ENCODE measurements at places on chromosomes 6 and 20.

DNA sequence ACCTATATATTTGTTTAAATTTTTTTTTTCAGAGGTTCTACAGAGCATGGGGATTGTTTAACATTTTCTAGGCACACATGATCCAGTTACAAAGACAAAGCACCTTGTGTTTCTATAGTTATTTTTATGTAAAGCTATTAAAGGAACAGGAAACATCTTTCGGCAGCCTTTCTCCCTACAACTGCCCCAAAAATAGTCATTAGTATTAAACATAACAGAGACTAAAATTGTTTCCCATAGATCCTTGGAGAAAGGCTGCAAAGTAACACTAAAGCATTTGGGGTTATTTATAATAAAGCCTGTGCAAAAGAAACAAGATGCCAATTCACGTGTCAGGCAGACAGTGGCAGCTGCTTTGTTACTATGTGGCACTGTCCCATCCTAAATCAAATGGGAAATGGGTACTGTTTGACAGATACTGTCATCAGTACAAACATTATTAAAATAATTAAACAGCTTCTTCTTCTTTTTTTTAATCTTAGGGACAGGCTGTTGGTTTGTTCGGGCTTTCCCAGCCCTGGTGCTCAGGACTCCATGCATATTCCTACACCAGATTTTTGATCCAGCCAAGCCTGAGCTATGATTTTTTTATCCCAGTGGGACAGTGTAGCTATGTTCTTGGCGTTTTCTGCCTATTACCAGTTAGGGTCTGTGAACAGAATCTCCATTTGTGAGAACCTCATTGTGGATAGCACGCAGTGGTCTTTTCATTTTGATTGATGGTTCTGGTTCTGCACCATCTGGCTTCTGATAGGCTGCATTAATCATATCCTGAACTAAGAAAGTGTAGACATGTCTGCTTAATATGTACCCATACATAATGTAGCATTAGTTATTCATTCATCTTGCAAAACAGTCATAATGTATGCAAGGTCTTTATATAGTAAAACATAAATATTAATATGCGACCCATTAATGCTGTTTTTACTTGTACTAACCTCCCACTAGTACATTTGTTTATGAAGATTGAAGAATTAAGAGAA, 460.4 kb upstream of the SOX4 start:
- DNase-seq: peak; percentile 62

DNA sequence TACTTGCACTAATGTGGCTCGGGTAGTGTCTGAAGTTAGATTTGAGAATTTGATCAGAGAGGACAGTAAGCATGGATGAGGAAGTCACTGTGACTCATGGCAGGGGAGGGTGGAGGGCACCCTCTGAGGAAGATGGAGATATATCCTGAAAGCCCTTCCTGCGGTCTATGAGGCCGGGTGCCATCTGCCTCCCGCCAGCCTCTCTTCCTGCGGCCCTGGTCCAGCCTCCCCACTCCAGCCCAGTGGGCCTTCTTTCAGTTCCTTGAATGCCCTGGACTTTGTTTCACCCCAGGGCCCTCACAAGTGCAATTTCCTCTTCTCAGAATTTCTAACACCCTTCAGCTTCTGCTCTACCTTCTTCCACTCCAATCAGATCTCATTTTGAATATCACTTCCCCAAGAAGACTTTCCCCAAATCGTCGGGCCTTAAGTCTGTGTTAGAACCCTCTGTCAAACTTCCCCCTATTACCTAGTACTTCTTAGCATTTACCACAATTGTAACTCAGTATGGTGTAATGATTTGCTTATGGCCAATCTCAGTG, 20.2 kb upstream of the TNFAIP3 start:
- no peak for DNase-seq

DNA sequence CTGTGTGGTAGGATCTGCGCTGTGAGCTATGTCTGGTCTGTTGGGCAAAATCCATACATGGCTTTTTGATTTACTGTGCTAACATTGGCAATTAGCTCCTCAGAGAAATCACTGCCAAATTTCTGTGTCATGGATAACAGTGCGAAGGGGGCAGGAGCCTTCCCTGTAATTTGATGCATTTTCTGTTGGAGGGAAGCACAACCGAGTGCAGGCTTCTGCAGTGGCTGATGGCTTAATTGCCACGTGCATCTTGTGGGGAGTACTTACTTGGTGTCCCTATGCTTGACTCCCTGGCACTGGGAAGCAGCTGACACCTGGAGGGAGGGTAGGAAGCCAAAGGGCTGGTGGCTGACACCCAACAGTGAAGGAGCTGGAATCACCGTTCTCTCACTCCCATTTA, 99.3 kb upstream of the PROKR2 start:
- no peak for DNase-seq

DNA sequence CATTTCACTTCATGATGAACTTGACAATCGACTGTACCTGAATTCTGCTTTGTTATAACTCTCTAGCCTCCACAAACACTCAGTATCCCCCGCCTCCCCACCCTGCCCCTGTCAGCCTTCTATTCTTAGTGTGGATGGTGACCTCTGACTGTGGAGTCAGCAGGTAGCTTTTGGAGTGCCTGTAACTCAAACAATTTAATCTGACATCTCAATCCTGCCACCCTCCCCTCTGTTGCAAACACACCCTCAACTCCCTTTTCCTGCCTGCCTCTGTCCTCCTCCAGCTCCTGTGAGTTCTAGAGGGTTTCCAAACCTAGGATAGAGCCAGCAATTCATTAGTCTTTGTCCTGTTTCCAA, 20.3 kb downstream of the DAAM2 start:
- DNase-seq: no peak

DNA sequence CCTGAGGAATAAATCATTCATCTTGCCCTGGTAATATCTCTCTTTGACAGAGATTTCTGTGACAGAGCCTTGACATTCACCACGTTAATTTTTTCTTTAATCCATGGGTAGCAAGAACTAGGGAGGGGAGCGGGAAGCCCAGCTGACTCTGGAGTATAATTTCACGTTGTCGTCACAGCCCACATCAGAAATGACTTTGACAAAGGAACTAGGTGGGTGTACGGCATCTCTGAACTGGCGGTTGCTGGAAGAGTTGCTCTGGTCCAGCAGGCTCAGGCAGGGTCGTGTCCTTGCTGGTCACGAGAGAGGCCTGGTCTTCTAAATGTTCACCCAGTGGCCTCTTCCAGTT, 397.1 kb upstream of the CNR1 start:
- DNase-seq: no peak

- no peak for DNase-seq
Observed at GRCh38 chr6:14384175-14384949, 266.8 kb downstream of the CD83 start.

DNA sequence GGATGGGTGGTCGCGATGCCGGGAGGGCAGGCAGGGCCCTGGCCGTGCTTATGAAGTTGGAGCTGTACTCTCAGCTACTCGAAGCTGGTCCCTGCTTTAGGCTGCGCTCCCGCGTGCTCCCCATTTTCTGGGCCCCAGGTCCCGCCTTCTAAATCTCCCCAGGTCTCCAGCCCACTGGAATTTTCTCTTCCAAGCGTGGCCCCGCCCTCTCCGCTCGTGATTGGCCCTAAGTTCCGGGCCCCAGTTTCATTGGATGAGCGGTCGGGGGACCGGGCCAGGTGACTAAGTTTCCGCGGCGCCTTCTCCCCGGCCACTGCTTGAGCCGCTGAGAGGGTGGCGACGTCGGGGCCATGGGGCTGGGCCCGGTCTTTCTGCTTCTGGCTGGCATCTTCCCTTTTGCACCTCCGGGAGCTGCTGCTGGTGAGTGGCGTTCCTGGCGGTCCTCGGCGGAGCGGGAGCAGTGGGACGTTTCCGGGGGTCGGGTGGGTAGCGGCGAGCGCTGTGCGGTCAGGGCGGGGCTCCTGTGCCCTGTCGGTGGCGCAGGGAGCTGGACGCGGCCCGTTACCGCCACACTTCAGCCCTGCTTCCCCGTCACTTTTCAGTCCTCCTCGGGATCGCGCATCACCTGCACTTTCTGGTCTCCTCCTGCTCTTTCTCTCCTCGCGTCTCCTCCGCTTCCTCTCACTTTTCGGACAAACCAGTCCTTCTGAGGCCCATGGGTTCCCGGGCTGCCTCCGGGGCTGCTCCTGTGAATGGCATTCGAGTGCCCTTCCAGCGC, at the start of gene MICA:
Gene MICA, plus strand, starts transcription at position 313 of the 778 bp plus-strand sequence. Its CDS starts 38 bp downstream, at position 351.
- peak; percentile 79 for DNase-seq

GRCh38 chr20:51054233-51054632, 31.3 kb upstream of the KCNG1 start:
- DNase-seq: no peak

DNA sequence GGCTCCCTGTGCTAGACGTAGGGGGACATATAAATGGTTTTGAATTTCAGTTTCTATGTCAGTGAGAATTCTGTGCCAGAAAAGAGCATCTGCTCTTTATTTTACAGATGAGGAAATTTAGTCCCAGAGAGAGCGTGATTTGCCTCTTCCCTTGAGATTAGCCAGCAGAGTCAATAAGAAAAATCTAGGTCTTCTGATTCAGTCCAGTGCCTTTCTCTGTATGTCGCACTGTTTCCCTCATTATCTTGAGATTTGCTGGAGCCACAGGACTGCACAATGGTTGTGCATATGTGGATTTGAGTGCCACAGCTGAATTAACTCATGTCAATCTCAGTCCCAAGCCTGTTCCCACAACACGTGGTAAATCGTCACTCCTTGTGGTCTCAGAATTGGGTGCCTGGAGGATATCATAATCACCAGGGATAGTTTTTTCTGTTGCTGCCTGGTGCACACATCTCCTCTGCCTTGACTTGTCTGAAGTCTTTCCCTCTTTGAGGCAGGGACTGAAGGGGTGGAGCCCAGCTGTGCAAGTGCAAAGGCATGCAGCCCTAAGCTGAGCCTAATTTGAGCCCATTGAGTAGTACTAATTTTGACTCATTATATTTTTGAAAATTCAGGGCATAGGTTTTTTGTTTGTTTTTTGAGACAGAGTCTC, 276.7 kb downstream of the SOX4 start:
- DNase-seq: no peak

DNA sequence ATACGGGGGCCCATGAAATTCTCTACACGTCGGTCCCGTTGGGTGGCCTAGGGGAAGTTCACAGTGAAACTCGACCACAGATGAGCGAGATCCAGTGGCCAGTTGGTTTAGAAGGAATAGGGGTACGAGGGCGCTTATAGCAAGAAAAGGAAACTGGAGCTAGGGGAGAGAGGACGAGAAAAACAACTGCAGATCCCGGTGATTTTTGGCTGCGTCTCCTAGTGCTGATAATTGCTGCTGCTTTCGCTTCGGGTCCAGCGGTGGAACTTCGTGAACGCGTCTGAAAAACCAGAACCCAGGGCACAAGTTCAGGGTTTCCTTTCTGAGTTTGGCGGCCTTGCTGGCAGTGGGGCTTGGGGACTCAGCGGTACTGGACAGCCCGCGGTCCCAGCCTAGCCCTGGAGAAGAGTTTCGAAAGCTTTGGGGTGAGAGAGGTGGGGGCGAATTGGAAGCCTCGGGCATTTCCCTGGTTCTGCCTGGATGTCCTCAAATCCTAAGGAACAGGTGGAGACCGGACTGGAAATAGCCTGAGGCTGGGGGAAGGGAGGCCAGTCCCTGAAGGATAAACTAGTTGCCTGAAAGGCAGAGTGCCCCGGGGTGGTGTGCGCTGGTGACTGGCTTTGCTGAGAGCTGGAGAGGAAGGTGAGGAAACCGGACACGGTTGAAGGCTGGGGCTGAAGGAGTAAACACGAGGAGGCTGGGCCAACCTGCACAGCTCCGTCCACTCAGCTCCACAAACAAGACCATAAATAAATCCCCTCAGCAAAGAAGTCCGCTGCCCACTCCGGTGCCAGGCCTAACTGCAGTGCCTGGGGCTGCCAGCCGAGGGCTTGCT, 793 bp downstream of the GMPR start:
- DNase-seq: no peak

GRCh38 chr20:32780749-32781655, 18.8 kb downstream of the DNMT3B start:
- DNase-seq: no peak

- DNase-seq: no peak
Observed at GRCh38 chr6:164344801-164345291, 930.3 kb downstream of the QKI start.

GRCh38 chr20:11917663-11918062, at the start of gene BTBD3:
TSS of gene BTBD3 (plus strand) at chr20:11917893. CDS start at chr20:11918276, 383 bp downstream.
- DNase-seq: peak; percentile 60

DNA sequence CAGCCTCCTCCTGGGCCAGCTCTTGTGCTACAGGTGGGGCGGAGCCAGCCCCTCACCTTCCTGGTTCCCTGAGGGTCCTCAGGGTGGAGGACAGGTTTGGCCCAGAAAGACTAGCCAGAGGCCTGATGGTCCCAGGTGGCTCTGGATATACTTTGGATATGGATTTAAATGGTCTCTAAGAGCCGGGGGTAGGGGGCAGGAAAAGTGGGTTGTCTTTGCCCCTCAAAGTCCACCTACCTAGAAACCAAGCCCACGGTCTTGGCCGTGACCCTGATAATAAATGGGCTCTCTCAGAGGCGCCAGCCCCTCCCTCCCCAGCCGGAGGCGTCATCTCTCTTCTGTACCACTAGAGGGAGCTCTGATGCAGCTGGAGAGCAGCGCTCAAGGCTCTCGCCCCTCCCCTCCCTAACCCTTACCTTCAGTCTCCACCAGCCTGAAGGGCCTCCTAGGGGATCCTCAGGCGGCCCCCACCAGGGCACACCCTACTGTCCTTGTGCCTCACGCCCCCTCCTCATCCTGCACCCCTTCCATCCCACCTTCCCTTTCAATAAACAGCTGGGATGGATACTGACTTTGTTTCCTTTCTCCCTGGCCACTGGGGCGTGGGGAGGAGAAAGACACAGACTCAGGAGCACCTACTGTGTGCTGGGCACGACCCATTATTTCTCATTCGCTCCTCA, 7.5 kb downstream of the NRSN2 start:
- DNase-seq: peak; percentile 76

DNA sequence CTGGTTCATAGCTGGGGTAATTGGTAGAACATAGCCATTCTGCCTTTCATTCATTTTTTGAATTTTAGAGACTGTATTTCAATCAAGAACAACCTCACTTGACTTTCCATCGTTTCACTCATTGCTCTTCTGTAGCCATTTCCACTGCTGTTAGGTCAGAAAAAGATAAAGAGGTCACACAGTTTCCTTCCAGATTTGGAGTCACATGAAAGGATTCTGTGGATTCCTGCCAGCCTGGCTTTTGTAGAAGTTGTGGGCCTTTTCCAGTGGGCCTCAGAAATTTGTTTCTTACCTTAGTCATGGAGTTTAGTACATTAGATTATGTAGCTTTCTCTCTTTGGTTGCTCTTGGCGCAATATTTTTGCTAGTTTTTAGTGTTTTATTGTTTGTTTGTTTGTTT, 157.8 kb downstream of the SASH1 start:
- DNase-seq: no peak

DNA sequence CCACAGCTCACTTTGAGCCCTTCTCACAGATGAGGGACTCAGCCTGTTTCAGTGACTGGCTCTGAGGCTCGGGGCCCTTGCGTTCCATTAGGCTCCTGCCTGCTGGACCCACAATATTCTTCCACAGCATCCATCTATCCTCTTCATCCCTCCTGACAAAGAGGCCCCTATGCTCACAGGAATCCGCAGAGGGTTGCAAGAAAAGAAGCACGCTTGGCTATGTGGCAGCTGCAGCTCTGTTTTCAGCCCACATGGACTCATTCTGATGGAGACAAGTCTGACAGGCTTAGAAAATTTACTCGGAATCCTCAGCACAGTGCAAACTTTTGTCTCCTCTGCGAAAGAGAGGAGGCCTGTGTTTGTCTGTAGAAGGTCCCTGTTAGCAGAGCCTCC, 207.5 kb downstream of the SYNDIG1 start:
- no peak for DNase-seq

GRCh38 chr20:54004445-54004844, 65.9 kb downstream of the BCAS1 start:
- no peak for DNase-seq

GRCh38 chr6:137702791-137703424, 164.2 kb upstream of the TNFAIP3 start:
- no peak for DNase-seq

Measured in fibroblast of skin of abdomen (primary cell).